ENCODE measurements at places on chromosomes 3 and 15.

DNA sequence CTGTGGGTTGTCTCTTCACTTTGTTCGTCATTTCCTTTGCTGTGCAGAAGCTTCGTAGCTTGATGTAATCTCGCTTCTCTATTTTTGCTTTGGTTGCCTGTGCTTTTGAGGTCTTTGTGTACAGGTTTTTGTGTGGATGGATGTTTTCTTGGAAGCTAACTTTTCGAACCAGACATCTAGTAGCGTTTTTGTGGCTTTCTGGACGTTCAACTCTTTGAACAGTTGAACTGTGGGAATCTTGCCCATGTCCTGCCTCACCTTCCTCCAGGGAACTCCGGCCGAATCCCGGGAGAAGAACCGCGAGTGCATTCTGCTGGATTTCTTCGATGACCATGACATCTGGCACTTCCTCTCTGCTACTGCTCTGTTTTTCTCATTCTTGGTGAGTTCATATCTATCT is 70.6 kb downstream of the USF3 start:
- DNase-seq = no peak

DNA sequence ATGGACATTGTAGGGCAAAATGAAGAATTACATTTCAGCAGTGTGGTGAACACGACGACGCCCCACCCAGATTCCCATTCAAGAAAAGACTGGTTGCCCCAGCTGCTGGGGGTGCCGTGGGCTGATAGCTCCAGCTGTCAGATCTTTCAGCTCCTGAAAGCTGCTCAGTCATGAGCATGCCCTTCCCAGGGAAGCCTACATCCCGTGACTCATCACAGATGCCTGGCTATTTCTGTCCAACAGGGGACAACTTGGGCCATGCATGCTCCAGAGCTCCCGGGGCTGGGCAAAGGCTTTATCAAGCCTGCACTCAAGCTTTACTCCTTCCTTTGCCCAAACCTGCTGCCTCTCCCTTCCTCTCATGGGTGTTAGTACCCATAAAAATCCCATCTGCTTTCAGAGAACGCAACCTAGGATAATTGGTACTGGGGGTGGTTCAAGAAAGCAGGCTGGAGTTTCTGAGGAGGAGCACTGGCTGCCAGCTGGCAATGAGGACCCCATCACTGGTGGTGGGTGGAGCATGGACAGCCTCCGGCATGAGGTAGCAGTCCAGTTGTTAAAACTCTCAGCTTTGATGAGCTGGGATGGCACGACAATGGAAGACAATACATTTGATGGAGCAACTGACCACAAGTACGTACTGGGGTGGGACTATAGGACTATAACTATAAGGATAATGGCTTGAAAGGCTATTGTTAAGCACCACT is 16.4 kb upstream of the ST8SIA2 start:
- DNase-seq = no peak

DNA sequence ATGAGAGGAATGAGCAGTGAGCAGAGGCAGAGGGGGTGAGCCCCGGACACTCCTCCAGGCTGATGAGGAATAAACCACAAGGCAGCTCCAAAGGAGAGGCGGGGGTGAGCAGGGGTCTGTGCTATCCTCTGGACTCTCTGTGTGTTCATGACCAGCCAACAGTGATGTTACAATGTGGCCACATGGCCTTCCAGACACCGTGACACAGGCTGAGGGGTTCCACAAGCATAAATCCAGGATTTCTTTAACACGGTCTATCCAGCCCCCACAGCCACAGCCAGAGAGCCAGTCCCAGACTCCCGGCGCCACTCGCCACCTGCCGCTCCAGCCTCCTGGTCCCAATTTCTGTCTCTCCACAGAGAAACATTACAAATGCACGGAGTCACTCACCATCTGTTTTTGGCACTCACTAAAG is 24.4 kb downstream of the XXYLT1 start:
- DNase-seq = no peak

GRCh38 chr15:44710236-44711095 is 657 bp downstream of the PATL2 start:
- DNase-seq = no peak

- DNase-seq = no peak
These were observed 38.9 kb upstream of the ALCAM start for GRCh38 chr3:105327662-105328337.

- no peak for DNase-seq
These were observed 110.7 kb upstream of the GOLGA8J start for GRCh38 chr15:29972051-29972450.

DNA sequence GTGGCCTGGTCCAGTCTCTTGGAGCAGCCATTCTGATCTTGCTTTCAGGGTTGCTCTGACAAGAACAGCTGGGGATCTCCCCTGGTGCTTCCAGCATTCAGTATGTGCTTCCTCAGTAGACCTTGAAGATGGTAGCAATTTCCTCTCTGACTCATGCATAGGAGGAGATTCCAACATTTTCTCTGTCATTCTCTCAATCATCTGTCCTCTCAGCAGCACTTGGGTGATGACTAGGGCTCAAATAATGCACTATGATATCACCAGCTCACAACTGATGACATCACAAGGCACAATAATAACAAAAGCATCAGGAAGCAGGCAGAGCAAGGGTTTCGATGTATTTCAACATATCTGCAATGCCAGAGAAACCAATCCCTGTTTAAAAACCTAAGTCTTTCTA is 52.7 kb downstream of the NFKBIZ start:
- DNase-seq = no peak

DNA sequence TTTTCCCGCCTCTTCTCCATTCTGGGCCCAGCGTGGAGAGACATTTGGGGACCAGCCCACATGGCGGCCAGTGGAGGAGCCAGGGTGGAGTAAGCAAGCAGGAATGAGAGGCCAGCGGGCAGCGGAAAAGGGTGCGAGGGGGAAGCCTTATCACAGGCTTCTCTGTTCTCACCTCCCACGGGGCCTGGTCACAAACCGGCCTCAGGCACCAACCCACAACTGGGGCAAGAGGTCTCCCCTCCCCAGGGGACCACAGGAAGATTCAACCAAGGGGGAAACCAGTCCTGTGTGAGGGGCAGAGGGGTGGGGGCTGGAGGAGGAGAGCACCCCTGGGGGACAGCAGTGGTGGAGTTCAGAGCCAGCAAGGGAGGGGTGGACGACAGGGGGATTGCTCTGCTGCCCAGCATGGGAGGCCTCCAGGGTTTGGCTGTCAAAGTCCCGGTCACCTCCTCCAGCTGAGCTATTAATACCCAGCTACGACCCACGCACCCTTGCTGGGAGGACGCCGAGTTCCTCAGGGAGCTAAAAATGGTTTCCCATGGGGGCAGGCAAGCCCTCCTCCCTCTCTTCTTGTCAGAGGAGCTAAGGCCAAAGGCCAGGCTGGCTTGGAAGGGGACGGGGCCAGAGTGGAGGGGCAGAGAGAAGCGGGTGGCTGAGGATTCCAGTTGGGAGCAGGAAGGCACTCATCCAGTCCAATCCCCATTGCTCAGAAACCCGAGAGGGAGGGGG is 23.8 kb upstream of the RPL29 start:
- no peak for DNase-seq

GRCh38 chr3:72995337-72995736 is 1.3 kb upstream of the PPP4R2 start:
- no peak for DNase-seq

- DNase-seq = no peak
These were observed 1247.0 kb upstream of the EPHA6 start for GRCh38 chr3:95567346-95567745.

DNA sequence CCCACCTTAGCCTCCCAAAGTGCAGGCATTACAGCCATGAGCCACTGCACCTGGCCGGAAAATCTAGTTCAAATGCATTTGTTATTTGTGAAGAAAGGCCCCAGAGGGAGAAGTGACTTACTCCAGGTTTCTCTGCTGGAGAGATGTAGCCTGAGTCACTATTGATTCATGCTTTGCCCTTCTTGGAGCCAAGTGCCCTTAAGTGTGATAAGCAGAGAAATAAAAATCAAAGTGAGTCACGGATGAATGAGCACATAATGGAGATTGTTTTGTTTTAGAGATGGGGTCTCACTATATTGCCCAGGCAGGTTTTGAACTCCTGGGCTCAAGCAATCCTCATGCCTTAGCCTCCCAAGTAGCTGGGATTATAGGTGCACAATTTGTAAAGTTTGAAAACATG is 33.1 kb downstream of the CDC25A start:
- no peak for DNase-seq

- no peak for DNase-seq
These were observed 819.7 kb downstream of the FHIT start for GRCh38 chr3:60431599-60431958.

- no peak for DNase-seq
These were observed 245.0 kb downstream of the UACA start for GRCh38 chr15:70518201-70519003.

GRCh38 chr3:69658514-69659140 is 80.6 kb upstream of the MITF start:
- DNase-seq = no peak

DNA sequence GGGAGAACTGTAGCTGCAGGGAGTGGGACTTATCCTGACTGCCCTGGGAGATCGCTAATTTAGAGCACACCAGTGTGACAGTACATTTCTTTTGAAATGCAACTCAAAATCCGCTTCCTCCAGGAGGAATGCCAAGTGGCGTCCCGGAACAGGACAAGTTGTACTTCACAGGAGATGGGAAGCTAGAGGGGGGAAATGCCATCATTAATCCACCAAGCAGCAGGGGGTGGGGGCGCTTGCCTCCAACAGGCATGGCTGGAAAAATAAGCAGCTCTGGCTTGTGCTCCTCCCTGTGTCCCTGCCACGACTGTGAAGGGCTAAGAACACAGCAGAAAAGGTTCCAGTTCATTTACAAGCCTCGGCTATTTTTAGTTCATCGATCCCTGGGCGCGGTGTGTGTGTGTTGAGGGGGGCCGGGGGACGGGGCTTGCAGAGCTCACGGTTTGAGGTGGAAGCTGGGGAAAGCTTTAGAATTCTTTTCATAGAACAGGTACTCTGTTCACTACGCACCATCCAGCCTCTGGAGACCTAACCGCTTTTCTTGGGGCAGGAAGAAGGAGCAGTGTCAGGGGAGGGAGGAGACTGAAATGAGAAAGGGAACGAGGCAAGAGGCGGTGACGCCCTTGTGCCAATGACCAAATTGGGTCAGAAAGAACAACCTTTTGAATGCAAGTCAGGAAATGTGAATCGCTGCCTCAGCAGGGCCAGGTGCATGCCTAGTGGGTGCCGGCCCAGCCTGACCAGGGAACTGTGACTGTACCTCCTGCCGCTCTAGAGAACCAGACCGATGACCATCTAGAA is 51.8 kb upstream of the DGKG start:
- no peak for DNase-seq

DNA sequence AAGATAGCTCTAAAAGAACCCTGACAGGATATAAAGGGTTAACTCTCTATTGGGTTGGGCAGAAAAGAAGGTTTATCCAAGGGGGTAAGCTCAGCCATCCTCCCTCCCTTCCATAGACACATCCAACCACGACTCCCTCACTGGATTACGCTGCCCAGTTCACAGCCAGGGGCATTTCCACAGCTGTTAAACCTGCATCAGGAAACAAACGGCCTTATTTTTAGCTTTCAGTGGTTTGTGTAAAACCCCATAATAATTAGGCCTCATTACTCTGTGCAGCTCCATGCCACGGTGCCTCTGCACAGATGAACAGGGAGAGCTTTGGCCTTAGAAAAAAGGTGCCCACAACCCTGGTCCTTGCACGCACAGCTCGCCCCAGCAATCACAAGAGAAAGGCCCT is 110.6 kb downstream of the GABRB3 start:
- no peak for DNase-seq

DNA sequence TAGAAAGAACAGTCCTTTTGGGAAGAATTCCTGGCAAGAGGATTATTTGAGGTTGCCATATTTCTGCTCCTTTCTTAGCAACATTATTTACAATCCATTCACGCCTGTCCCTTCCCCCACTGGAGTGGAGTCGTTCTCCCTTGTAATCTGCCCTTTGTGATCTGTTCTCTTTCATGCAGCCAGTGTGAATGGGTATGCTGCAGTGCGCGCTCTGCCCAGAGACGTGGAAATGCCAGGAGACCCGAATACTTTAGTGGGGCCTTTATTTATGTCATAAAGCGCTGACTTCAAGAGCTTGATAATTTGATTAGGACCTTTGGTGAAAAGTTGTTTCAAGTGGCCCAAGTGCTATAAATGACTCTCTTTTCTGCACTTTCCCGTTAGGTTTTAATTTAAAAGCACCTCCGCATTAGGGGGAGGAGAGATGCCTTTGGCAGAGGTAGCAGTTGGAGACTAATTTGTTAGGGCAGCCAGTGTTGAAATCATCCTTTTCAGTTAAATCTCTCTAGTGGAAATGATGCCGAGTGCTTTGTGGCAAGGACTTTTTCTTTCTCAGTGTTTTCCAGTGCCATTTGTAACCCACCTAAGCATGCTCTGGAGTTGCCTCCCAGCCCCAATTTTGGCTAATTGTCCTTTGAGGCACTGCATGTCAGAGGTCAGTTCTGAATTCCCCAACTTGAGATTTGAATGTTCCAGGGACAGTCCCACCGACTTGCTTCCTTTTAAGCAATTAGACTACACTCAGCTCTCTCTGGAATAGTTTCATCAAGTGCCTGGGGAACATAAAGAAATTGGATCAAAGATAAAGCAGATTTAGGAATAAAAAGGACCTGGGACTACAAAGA is 52.4 kb downstream of the PSMD6 start:
- DNase-seq = no peak

- no peak for DNase-seq
These were observed 756 bp upstream of the RASGRF1 start for GRCh38 chr15:79091204-79091867.

- DNase-seq = no peak
These were observed 3.0 kb downstream of the HEG1 start for GRCh38 chr3:125052624-125053303.

GRCh38 chr3:59064276-59064675 is 14.5 kb upstream of the CFAP20DC start:
- DNase-seq = no peak

GRCh38 chr3:114499976-114500375 is 206.1 kb downstream of the TIGIT start:
- no peak for DNase-seq

DNA sequence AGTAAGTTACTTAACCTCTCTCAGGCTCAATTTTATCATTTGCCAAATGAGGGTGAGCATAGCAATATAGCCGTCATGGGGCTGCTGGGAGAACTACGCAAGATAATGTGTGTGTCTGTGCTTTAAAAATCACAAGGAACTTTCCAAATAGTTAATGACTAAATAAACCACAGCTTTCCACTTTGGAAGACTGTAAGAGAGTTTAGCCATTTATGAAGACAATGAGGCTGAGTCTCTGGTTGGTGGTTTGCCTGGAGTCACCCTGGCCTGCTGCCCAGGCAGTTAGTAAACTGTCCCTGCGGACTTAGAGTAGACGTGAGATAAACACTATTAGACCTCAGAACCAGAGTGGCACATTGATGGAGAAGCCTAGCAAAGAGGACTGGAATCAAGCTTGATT is 357.7 kb downstream of the CLSTN2 start:
- DNase-seq = no peak

DNA sequence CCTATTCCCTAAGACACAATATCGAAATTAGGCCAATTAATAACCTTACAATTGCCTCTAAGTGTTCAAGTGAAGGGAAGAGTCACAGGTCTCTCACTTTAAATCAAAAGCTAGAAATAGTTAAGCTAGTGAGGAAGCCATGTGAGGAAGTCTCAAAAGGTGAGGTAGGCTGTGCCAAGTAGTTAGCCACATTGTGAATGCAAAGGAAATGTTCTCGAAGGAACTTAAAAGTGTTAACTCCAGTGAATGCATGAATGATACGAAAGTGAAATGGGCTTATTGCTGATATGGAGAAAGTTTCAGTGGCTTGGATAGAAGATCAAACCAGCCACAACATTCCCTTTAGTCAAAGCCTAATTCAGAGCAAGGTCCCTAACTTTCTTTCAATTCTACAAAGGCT is 59.1 kb downstream of the KLF13 start:
- DNase-seq = no peak

GRCh38 chr3:28334552-28334951 is 14.0 kb upstream of the ZCWPW2 start:
- no peak for DNase-seq

All from GM12892 (cell line).